Activated T-cell treated with anti-CD3 and anti-CD28 coated beads for 48 hours (primary cell): ENCODE measurements at places on chromosomes 1 and 21.

DNA sequence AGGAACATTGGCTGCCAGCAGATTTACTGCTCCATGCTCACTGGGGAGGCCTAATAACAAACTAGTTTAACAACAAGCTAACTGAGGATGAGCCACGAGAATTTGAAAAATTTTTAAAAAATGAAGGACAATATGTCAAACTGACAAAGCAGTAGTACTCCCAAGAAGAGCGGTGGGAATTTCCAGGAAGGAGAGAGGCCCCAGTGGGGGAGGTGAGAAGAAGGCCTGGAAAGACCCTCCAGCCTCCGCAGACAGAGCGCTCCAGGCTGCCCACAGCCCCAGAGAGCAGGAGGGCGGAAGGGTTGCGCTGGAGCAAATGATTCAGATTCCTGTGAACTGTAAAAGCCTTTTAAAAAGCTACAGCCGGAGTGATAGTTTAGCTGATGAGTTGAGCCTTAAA is 78.5 kb downstream of the SIPA1L2 start:
- DNase-seq: no peak

DNA sequence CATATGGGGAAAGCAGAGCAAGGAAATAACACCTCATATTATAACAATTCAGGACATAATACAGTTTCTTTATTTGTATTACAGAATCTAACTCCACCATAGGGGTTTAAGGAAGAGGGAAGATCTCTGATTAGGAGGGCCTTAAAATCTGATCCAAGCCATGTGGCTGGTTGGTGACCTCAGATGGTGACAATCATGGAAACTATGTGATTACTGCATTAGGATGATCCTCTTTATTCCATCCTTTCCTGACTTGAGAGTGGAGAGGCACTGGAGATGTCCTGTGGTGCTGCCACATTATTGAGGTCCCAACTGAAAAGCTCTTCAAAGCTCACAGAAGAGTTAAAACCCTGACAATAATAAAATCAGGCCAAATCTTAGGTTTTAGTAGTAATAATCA is 168.1 kb upstream of the BEND5 start:
- no peak for DNase-seq

DNA sequence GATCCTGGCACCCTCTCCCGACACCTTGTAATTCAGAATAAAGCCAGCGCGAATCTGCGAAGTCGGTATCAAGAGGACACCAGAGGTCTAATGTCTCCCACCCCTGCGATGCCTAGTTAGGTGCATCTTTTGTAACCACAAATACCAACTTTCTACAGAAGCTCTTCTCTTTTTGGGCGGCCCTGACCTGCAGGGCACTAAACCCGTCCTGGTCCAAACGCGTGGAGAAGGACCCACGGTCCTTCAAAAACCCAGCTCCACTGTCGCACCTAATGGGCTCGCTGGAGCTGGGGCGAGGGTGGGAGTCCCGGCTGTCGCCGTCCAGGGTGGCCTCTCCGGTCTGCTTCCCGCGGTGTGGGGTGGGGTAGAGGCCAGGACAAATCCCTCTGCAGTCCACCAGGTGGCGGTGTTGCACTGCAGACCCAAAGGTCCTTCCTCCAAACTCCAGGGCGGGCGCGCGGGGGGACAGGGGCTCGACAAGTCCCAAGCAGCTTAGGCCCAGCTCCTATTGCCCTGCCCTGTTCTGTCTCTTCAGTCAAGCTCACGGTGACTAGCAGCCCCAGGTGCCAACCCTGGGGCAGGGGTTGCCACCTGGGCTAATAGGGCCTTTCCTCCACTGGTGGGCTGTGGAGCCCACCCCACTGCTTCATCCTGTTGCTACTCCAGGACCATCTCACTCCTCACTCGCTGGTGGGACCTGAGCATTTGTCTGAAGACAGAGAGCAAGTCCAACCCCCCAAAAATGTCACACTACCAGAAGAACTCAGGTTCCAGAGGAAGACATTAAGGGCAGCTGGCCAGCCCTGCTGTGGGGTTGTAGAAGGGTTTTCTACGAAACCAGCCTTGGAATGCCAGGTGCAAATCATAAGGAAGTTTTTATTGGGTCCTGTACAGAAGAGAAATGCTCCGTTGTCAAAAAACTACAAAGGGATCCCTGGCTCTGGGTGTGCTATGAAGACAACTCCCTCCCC is 2.8 kb downstream of the HES3 start:
- DNase-seq: peak; percentile 80

DNA sequence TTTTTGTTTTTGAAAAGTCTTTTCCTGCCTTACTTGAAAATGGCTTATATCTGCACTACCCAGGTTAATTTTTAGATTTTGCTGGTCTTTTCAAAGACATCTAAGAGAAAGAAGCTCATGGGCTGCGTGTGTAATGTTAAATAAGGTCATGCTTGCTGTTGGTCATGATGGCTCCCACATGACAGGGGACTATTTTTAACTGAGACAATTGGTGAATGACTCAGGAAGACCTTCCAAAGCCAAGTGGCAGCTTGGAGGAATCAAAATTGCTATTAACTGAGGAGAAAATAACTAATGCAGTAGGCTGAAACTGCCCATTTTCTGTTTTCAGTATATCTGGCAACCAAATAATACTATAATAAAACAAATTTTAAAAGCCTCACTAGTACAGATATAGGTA is 117.1 kb upstream of the SPAG17 start:
- DNase-seq: no peak
